ENCODE measurements at places on chromosomes 13 and 19.

GRCh38 chr19:2337329-2337707 is 8.8 kb downstream of the SPPL2B start:
- peak; percentile 70 for DNase-seq

DNA sequence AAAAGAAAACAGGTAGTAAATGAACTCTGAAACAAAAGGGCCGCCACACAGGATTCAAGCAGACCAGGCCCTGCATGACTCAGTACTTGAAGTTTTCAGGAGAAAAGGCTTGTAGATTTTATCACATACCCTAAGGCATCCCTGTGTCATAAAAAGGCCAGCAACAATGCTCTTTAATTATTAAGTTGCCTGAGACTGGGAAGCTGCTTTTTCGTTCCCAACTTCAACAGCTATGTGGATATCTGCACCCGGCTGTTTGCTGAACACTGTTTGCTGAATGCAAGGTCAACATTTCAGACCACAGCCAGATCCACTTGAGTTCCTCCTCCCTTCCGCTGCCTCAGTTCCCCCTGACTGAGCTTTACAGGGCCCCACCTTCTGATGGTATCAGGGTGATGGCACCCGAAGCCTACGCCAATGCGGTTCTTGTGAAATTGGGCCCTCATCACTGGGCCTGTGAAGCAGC is 6.1 kb upstream of the ECH1 start:
- no peak for DNase-seq

DNA sequence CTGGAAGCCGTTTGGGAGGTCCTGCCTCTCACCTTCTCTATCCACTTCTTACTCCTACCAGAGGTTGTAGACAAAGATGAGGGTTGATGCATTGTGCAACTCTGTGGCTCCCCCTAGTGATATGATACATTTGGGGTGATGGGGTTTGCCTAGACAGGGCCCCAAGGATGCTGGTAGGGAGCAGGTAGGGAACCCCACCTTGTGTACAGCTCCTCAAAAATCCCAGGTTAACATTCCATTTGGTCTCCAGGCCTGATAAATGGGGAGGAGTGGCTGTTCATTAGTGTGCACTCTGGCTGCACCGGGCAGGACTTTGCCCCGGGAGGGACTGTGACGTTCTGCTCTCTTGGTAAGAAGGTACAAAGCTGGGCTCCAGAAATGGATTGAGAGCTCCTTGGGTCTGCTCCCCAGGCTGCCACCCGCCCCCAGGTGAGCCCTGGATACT is 19.2 kb downstream of the SIGLEC8 start:
- DNase-seq: no peak

- DNase-seq: peak; percentile 42
Measured at GRCh38 chr19:7860714-7861618, 13.2 kb downstream of the PRR36 start.

All from hindlimb muscle (tissue), 1 donor.